Calu3 (cell line): ENCODE measurements at places on chromosomes 12 and 14. TPM values are rescaled to one million over a fixed set of nuclear protein-coding genes. Genes with fewer than 3 reads are reported as not detected.

GLIPR1L1 gene
- not detected in 2 replicates for total RNA-seq

DNA sequence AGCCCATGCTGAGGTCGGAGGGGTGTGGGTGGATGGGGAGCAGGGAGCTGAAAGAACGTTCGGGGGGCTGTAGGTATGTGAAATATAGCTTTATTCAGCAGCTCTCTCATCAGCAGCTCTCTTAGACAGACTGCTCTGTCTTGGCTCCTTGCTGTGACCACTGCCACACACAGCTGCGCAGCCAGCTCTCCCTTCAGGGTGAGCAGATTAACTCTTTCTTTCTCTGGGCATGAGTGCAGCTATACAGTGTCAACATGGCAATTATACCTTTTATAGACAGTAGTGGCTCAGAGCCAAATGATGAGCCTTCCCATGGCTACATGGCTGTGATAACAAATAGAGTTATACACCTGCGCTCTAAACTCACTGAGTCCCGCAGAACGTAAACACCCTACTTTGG is 137.7 kb upstream of the NEDD1 start:
- H3K27ac ChIP-seq, result no peak overlapping the region
- H3K4me3 ChIP-seq, result no peak overlapping the region
- H3K27me3 ChIP-seq, result peaks cover 9% of the 10 kb centered on the region
- DNase-seq, result no peak
- H3K36me3 ChIP-seq, result no peaks in the 10 kb centered on the region
- no peaks in the 10 kb centered on the region for H3K4me1 ChIP-seq

TAS2R7 gene
- not detected in 2 replicates for total RNA-seq

ALX1 gene
- total RNA-seq, result 2.5 and 2.9 TPM in 2 replicates

HRK gene
- 0.12 TPM in 1 of 2 replicates, not detected in the other for total RNA-seq

- no peaks in the 10 kb centered on the region for H3K4me1 ChIP-seq
- DNase-seq, result no peak
- no peaks in the 10 kb centered on the region for H3K27me3 ChIP-seq
- H3K36me3 ChIP-seq, result no peaks in the 10 kb centered on the region
- no peak overlapping the region for H3K27ac ChIP-seq
Observed at GRCh38 chr14:90858511-90858910, 42.3 kb upstream of the TTC7B start.

VWF gene
- not detected in 2 replicates for total RNA-seq
